ENCODE measurements at places on chromosomes 11 and 22.

- no peak overlapping the region for H3K27ac ChIP-seq
- no peak overlapping the region for H3K4me3 ChIP-seq
- DNase-seq: no peak
- peaks cover 20% of the 10 kb centered on the region for H3K4me1 ChIP-seq
- no peaks in the 10 kb centered on the region for H3K36me3 ChIP-seq
Measured at GRCh38 chr22:50251477-50252081, 514 bp upstream of the HDAC10 start.

DNA sequence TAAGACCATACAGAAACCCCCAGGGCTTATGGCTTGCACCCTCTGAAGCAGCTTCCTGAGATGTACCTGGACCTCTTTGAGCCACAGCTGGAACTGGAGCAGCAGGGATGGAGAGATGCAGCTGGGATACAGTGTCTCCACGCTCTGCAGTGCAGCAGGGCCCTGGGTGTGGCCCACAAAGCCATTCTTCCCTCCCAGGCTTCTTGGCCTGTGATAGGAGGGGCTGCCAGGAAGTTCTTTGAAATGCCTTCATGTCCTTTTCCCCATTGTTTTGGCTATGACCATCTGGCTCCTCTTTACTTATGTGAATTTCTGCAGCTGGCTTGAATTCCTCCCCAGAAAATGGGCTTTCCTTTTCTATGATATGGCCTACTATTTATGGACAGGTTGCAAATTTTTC, 37.1 kb upstream of the RAB38 start:
- DNase-seq: no peak
- H3K4me1 ChIP-seq: no peaks in the 10 kb centered on the region
- no peaks in the 10 kb centered on the region for H3K36me3 ChIP-seq

- peak overlapping the region; percentile 99 for H3K27ac ChIP-seq
- peaks cover 3% of the 10 kb centered on the region for H3K27me3 ChIP-seq
- H3K4me1 ChIP-seq: peaks cover 24% of the 10 kb centered on the region
- H3K4me3 ChIP-seq: peak overlapping the region; percentile 100
Measured at GRCh38 chr11:13462311-13462900, 616 bp downstream of the BTBD10 start.

DNA sequence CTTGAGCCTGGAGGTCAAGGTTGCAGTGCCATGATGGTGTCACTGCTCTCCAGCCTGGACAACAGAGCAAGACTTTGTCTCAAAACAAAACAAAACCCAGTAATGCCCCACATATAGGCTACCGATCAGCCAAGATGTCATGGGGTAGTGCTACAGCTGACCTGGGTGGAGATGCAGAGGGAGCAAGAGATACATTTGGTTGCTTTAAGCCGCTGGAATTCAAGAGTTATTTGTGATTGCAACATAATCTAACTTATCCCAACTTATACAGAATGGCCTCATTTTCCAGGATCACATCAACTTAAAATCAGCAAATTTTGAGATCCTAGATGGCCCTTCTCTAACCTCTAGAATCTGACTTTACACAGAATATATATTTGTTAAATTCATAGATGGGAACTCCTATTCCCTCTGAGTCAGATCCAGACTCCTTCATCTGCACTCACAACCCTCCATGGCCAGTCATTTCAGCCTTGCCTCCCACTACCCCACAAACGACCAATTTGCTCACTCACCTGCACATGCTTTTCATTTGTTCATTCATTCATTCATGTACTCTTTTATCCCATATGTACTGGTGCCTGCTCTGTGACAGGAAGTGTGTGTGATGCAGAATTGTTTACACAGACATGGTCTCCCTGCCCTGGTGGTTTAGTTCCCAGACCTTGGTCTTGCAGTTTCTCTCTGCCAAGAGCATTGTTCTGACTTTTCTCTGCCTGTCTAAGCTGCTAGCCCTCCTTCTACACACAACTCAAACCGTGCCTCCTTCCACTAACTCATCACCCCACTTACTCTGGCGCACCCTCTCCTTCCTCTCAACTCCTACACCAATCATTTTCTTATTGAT, 24.1 kb upstream of the APLNR start:
- H3K4me3 ChIP-seq: no peak overlapping the region
- peaks cover 9% of the 10 kb centered on the region for H3K4me1 ChIP-seq
- peaks cover under 1% of the 10 kb centered on the region for H3K36me3 ChIP-seq
- H3K27me3 ChIP-seq: no peaks in the 10 kb centered on the region
- peak overlapping the region; percentile 65 for H3K27ac ChIP-seq

GRCh38 chr11:116986521-116987105, 111.6 kb downstream of the SIK3 start:
- peaks cover 26% of the 10 kb centered on the region for H3K4me1 ChIP-seq
- no peak overlapping the region for H3K4me3 ChIP-seq
- no peak for DNase-seq
- H3K27ac ChIP-seq: peak overlapping the region; percentile 6
- peaks cover 3% of the 10 kb centered on the region for H3K27me3 ChIP-seq

DNA sequence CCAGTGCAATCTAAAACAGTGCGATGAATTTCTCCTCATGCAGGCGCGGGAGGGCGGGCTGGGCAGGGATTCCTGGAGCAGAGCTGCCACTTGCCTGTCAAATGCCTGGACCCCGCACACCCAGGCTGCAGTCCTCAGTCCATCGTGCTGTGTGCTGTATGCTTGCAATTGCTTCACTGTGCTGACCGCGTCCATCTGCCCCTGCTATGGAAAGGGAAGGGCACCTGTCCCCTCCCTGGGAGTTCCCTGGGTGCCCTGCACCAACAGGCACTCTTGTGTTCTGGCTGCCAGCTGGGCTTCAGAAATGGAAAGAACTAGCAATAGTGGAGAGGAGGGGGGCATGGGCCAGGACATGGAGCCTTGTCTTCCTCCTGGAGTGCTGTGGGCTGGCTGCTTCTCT, 185.4 kb upstream of the B3GAT1 start:
- H3K27me3 ChIP-seq: peaks cover 21% of the 10 kb centered on the region
- peaks cover 12% of the 10 kb centered on the region for H3K4me1 ChIP-seq
- DNase-seq: no peak

DNA sequence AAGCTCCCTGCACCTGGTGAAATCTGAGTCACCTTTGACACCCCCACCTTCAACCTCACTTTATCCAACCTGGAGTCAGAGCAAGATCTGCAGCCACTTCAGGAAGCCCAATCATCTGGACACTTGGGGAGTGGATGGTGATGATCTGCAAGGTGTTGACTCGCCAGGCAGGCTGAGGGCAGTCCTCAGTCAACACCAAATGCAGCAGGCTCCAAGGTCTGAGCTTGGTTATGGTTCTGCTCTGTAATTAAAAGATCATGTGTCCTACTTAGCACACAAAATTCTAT, 446.9 kb downstream of the BRD1 start:
- no peak overlapping the region for H3K4me3 ChIP-seq
- no peak for DNase-seq
- H3K36me3 ChIP-seq: no peaks in the 10 kb centered on the region
- peaks cover 6% of the 10 kb centered on the region for H3K4me1 ChIP-seq
- peaks cover 26% of the 10 kb centered on the region for H3K27me3 ChIP-seq

DNA sequence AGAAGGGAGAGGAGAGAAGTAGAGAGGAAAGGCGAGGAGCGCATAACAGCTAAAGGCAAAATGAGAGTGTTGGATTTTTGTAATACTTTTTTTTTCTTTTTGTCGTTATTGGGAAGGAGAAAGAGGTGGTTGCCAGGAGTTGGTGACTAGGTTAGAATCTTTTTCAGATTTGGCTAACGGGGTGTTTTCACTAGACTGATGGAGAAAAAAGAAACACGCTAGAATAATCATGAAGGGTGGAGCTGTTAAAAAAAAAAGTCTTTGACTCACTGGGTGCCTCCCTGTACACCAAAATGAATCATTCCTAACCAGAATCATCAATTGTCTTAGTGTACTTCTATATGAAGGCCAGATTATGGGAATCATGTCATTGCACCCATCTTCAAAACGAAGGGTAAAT, 12.7 kb downstream of the BLID start:
- no peaks in the 10 kb centered on the region for H3K36me3 ChIP-seq
- H3K27ac ChIP-seq: no peak overlapping the region
- no peak overlapping the region for H3K4me3 ChIP-seq
- DNase-seq: no peak

DNA sequence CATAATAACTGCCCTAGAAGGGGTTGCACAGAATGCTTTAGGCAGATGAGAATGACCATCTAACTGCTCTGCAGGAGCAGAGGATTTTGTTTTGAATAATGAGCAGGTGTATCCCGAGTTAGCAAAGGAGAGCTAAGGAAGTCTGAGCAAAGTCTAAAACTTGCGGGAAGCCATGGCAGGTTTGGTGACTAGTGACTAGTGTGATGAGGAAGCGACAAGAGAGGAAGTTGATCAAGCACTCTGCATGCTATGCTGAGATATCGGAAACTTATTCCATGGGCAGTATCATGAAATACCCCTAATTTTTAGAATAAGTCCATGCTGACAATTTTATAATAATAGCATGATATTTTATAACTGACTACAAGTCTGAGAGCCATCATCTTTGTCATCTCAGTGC, 12.9 kb downstream of the OLFML1 start:
- H3K27ac ChIP-seq: no peak overlapping the region
- H3K4me3 ChIP-seq: no peak overlapping the region

GRCh38 chr11:29022676-29023075, 914.5 kb downstream of the METTL15 start:
- no peak for DNase-seq
- no peaks in the 10 kb centered on the region for H3K4me1 ChIP-seq
- H3K36me3 ChIP-seq: no peaks in the 10 kb centered on the region
- H3K27ac ChIP-seq: no peak overlapping the region
- H3K27me3 ChIP-seq: no peaks in the 10 kb centered on the region

DNA sequence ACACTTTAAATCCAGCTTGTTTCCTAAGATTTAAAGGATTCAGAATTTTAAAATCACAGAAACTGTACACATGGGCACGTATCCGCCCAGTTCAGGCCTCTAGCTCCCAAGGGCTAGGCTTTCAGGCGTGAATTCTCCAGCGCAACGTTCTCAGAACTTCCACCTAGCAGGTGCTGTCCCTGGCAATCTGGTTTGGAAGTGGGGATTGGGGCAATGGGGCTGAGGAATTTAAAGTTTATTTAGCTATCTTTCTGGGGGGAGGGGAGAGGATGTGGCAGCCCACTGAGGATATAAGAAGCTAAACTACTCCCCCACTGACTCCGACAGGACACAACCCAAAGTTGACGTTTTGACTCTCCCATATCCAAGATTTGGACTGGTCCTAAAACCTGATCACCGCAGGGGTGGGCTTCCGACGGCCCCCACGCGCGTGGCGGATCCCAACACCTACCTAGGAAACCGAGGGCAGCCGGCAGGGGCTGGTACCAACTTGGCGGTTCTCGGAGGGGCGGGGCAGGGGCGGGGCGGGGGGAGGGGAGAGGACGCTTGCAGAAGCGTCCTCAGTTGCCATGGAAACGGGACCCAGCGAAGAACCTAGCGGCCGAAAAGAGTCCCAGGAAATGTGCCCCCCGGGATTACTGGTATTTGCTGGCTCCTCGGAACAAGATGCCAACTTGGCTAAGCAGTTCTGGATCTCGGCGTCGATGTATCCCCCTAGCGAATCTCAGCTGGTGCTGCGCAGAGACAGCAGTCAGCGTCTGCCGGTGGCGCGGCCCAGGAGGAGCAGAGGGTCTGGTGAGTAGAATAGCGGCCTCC, at the start of gene HOATZ:
HOATZ (plus strand) TSS at position 563 of the 816 bp plus-strand sequence; CDS start at position 570, 7 bp downstream.
- DNase-seq: peak; percentile 78
- H3K27me3 ChIP-seq: peaks cover 63% of the 10 kb centered on the region
- H3K27ac ChIP-seq: no peak within 1 kb of the TSS
- H3K4me1 ChIP-seq: peaks cover 5% of the 10 kb centered on the region
- H3K36me3 ChIP-seq: no peaks in the 10 kb centered on the region

DNA sequence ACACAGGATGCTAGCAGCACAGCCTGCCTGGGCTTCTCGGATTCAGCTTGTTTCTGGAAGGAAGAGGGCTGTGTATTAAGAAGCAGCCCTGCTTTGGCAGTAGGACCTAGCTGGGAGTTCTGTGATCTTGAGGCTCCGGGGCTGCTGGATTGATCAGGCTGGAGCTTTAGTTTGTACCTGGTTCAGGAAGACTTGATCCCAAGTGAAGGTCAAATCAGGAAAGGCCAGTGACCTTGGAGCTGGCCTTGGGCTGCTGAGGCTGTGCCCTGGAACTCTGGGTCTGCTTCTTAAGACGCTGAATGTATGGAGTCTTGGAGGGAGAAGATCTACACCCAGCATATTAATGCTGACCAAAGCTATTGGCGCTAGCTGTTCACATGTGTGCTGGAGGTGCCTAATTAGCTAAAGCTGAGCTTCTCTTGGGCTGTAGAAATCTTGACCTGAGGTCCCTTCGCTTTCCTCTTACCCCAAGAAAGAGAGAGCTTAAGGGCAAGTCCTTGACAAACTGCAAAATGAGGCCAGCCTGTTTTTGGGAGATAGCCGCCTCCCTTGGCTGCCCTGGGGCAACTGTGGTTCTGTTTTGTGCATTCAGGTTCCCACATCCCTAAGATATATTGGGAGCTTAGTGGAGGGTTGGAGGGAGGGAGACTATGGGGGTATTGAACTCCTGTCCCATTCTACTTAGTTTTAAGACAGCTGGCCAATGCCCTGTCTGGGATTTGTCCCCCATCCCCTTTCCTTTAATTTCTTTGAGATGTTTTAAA, 135.9 kb downstream of the DBX1 start:
- peaks cover 60% of the 10 kb centered on the region for H3K4me1 ChIP-seq
- H3K27ac ChIP-seq: no peak overlapping the region
- peak overlapping the region; percentile 89 for H3K4me3 ChIP-seq

DNA sequence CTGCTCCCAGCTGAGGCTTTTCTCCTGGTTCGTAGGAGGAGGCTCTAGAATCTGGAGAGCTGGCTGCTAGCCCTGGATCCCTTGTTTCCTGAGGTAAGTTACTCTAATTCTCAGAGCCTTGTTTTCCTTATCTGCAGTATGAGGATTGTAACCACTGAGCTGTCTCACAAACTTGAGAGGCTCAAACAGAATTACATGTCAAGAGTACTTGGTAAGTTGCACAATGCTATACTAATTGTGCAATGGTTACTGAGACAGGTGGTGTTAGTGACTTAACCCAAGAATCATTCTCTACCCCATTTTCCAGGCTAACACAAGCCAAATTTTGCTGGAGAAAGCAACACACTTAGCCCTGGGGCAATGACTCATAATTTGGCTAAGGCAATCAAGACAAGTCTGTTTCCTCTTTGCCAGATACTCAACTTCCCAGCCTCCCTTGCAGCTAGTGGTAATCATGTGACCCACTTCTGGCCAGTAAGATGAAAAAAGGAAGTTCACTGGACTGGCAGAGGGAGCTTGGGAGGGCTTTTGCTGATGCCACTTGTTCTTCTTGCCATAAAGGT, 348.0 kb downstream of the TENM4 start:
- H3K27ac ChIP-seq: no peak overlapping the region
- H3K4me3 ChIP-seq: no peak overlapping the region
- peaks cover 94% of the 10 kb centered on the region for H3K4me1 ChIP-seq
- peaks cover 2% of the 10 kb centered on the region for H3K27me3 ChIP-seq
- DNase-seq: no peak
